ENCODE measurements at places on chromosomes 5 and 9.

DNA sequence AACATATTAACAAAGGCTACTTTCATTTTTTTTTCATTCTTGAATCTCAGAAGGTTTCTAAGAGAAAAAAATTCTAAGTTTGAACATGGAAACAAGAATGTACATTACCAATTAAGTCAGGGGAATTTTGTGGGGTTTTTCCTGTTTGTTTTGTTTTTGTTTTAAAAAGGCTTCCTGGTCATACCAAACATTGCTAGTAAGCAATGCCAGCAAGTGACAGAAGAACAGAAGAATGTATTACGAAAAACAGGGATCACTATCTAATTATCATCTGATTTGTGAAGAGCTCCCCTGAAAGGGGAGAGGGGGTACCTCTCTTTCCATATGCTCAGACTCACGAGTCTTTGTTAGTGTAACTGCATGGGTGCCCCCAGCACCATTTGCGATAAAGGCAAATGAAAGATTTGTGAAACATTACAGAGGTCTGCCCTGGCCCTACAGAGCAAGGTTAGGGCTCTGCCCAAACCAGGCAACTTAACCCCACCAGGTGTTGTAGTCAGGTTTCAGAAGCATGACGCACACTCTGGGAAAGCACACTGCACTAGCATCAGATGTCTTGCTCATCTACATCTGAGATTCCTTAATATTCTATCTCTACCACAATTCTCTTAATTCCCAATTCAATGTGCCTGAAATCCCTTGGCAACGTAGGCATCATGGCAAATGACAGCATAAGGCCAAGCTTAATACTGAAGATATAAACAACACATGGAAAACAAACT, 268.2 kb downstream of the MLLT3 start:
- DNase-seq = no peak

GRCh38 chr9:107696302-107696701, 206.7 kb upstream of the KLF4 start:
- DNase-seq = no peak

DNA sequence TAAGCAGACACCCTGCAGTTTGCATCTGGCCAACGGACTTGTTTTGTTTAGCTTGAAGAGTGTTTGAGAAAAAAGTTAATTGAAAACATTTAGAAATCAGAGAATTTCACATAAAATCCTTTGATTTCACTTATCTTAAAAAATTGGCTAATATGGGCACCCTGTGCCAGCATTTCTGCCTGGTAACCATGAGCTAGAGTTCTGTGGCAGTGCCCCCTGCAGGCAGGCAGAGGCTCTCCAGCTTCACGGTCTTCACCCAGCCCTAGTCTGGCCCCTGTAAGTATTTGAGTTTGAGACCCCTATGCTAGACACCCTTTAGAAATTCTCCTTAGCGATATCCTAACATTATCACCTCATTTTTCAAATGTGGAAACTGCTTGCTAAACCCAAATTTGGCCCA, 18.8 kb upstream of the FANCC start:
- DNase-seq = no peak

GRCh38 chr5:93995126-93995621, 253.8 kb upstream of the POU5F2 start:
- no peak for DNase-seq

DNA sequence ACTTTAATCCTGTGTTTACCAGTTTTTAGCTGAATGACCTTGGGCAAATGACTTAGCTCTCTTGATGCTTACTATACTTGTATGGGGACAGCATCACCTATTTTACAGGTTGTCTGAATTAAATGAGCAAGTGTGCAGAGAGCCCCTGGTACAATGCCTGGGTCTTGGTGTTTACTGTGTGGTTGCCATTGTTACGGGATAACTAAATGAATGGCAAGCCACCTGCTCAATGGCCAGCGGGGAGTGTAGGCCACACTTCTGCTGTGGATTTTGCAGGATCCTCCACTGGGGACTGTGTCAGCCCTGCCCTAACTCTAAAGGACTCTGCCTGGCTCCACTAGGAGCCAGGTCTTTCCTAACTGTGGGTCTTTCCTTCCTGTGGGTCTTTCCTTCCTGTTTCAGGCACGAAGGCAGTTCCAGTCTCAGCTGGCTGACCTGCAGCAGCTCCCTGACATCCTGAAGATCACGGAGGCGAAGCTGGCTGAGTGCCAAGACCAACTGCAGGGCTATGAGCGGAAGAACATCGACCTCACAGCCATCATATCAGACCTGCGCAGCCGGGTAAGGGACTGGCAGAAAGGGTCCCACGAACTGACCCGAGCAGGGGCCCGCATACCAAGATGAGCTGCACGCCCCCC, 10.3 kb upstream of the GLE1 start:
- peak; percentile 19 for DNase-seq

DNA sequence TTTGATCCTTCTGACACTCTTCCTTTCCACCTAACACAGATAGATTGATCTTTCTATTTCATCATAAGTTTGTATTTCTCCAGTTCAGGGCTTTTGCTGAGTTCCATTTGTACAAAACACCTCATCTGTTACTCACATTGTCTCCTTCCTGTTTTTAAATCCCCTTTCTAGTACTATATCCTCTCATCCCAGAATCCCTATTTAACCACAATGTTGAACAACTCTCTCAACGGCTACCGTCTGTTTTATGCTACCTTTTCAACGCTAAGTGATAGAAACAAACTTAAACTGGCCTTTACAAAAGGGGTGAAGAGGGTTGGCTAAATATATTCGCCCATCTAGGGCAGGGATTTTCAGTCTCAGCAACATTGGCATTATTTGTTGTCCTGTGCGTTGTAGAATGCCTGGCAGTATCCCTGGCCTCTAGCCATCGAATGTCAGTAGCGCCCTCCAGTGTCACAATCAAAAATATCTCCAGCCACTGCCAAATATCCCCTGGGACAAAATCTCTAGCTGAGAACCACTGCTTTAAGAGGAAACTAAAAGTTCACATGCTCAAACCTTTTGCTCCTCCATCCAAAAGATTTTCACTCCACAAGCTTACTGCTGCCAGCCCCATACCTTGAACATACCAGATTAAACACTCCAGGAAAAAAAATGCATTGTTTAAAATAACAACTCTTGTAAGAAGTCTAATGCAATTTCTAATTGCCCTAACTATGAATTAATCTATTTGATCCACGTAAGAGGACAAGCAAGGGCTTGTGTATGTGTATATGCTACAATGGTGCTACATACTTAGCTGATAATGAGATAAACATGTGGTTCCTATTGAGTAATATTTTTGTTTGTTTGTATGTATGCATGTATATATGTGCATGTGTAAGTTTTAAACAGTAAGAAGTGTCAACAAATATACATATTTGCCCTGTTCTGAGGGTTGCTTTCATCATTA, 344.0 kb downstream of the PTPRD start:
- peak; percentile 7 for DNase-seq

DNA sequence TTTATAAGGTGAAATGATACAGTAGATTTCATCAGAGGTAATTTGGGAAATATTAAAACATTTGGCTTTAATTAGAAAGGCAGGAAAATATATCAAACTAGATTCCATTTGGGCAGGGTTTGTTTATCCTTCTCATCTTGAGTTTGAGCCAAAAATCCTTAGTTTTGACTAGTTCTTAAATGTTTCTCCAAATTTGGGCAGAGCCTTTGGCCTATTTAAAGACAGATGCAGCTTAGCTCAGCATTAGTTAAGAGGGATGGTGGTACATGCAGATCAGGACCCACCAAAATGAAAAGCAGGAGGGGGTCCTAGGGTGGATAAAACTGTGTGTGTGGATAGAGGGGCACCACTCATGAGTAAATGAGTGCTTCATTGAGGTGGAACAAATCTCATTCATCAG, 20.3 kb upstream of the ARRDC3 start:
- no peak for DNase-seq

- DNase-seq = no peak
Observed at GRCh38 chr5:132268769-132269551, 11.5 kb downstream of the PDLIM4 start.

GRCh38 chr9:75457474-75458011, 369.2 kb downstream of the OSTF1 start:
- DNase-seq = no peak

GRCh38 chr9:96020792-96021550, 145.5 kb downstream of the ERCC6L2 start:
- no peak for DNase-seq

DNA sequence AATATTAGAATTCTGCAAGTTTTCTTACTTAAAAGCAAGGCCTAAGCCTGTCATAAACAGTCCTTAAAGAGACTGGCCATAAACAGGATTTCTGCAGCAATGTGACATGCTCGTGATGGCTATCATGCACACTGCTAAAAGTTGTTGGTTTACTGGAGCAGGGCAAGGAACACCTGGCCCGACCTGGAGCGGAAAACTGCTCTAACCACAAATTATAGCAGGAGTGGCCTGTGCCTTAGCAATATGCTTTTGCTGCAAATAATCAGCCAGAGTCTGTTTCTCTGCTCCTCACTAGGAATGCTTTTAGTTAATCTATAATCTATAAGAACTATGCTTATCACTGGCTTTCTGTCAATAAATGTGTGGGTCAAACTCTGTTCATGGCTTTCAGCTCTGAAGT, 322.9 kb upstream of the RPS23 start:
- no peak for DNase-seq

- DNase-seq = peak; percentile 74
Observed at GRCh38 chr5:84382363-84383295, 2.1 kb downstream of the EDIL3 start.

DNA sequence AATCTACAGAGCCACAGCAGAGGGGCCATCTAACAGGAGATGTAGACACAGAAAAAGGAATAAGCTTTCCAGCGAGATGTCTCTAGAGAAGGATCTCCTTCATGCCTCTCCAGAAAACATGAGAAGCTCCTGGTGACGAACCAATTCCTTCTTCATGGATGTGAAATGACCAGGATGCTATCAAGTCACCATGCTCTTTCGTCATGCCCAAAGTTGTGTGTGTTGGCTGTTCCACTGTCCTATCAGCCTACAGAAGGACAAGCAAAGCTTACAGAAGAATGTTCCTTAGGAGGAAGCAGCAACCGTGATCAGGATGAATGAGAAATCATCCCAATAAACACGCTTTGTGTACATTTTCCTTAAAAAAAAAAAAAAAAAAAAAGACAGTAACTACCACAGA, 54.4 kb downstream of the ALDH7A1 start:
- DNase-seq = no peak

- no peak for DNase-seq
Observed at GRCh38 chr5:36934740-36935356, 58.3 kb downstream of the NIPBL start.

GRCh38 chr5:68258531-68258930, 43.0 kb downstream of the PIK3R1 start:
- no peak for DNase-seq

GRCh38 chr5:176944268-176944667, 45.1 kb upstream of the HK3 start:
- DNase-seq = no peak

DNA sequence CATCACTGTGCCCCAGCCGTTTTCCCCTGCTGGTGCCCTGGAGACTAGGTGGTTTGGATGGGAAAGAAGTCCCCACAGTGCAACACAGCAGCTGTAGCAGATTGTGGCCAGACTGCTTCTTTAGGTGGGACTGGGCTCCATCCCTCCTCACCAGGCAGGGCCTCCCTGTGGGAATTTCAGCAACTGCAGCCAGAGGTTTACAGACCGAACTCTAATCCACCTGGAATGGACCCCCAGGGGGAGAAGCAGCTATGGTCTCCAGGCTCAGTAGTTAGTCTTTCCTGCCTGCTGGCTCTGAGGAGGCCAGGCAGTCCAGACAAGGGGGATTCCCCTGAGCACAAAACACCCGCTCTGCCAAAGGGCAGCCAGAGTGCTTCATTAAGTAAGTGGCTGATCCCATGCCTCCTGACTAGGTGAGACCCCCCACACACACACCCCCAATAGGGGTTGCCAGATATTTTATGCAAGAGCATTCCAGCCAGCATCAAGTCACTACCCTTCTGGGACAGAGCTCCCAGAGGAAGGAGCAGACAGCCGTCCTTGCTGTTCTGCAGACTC, 188.9 kb downstream of the SGCD start:
- DNase-seq = no peak

DNA sequence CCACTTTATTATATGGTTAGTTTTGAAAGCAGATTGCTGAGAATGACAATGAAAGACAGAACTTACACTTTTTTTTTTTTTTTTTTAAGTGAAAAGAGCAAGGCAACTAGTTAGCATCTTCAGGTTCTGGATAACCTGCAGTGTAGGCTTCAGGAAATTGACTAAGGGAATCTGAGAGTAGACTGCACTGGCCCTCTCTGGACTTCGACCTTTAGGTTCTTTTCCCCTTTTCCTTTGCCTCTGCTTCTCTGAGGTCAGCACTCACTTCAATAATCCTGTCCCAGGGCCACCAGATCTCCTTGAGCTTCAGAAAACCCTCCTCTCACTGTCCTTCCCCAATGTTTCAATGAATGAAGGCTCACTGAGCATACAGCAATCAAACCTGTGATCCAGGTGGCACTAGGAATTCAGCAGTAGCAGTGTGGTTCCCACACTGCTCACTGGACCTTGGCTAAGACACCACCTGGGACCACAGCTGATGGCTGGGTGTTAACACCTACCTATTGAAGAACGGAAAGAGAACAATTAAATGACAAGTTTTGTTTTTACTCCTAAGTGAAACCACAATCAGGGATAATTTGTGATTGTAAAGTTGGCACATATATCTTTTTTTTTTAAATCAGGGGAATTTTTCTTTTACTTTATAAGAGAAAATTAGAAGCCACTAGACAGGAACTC, 85.8 kb upstream of the IL6ST start:
- no peak for DNase-seq

DNA sequence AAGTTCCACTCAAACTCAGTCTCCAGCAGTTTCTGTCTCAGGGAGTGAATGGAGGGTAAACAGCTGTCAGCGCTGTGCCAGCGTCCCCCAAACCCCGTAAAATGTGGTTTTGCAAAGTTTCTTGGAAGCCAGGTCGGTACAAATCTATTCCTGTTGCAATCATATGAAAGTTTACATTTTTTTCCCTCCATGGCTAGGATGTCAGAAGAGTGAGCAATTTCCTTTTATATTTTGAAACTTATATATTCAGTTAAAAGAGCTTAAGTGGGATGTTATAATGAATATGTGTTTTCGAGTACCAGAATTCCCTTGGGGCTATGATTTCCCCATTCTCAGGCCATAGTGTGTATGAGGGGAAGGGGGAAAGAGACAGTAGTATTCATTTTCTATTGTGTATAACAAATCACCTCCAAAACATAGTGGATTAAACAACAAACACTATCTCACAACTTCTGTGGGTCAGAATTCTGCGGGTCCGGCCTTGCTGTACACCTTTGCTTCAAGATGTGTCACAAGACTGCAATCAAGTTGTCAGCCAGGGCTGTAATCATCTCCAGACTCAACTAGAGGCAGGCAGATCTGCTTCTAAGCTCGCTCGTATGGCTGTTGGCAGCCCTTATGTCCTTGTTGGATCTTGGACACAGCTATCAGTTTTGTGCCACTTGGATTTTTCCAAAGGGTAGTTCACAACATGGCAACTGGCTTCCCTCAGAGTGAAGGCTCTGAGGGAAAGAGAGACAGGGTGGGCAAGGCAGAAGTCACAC, 107.4 kb downstream of the SNX18 start:
- no peak for DNase-seq

GRCh38 chr5:76715736-76716455, at the start of gene F2R:
TSS of gene F2R (plus strand) at chr5:76716126. CDS start at chr5:76716308, 182 bp downstream.
- DNase-seq = no peak
